ENCODE measurements at places on chromosomes 11 and 22. TPM values are rescaled to one million over a fixed set of nuclear protein-coding genes. Genes with fewer than 3 reads are reported as not detected.

The OR51B2 gene
- not detected for total RNA-seq

The TRIM6 gene
- total RNA-seq = 5.0 TPM

The SYT12 gene
- 0.56 TPM for total RNA-seq

DNA sequence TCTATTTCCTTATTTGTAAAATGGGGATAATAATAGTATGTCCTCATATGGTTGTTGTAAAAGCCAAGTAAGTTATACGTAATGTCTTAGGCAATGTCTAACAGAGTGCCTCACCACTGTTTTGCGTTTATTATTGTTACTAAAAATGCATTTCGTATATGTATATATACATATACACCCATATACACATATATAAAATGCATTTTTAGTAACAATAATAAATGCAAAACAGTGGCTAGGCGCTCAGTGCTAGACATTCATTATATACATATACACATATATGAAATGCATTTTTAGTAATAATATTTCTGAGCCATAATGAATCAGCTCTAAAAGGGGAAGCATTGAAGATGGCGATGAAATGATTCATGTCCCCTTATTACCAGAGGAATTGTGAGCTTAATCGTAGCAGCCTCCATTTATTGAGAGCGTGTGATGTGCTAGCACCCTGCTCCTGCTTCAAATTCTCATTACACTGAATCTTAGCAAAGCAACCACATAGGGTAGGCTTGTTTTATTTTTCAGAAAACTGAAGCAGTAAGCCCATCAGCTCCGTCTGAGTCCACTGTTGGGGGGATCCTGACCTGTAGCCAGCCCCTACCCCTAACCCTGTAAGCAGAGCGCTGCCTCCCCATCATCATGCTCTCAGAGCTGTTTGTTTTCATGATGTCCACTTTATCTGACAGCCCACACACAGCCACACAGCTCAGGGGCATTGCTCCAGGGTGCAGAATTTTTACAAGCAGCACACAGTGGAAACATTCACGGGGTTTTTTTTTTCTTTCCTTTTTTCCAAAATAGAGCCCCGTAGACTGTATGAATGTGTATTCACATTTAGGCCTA lies 97.1 kb upstream of the NAV2 start:
- DNase-seq = no peak

GRCh38 chr11:18064450-18065054 lies 18.5 kb upstream of the TPH1 start:
- no peak for DNase-seq

DNA sequence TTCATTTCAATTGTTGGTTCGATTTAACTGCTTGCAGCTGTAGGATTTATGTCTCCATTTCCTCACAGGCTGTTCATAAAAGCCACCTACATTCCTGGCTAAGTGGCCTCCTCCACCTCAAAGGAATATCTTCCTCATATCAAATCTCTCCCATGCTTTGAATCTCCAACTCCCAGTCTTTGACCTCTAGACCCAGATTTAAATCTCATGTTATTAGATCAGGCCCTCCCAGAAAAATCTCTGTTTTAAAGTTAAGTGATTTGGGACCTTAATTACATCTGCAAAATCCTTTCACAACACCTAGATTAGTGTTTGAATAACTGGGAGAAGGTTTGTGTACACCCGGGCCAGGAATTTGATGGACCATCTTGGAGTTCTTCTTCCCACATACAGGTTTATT lies 33.9 kb upstream of the POLA2 start:
- no peak for DNase-seq

GRCh38 chr11:64817476-64817875 lies 7.1 kb upstream of the MEN1 start:
- DNase-seq = no peak

DNA sequence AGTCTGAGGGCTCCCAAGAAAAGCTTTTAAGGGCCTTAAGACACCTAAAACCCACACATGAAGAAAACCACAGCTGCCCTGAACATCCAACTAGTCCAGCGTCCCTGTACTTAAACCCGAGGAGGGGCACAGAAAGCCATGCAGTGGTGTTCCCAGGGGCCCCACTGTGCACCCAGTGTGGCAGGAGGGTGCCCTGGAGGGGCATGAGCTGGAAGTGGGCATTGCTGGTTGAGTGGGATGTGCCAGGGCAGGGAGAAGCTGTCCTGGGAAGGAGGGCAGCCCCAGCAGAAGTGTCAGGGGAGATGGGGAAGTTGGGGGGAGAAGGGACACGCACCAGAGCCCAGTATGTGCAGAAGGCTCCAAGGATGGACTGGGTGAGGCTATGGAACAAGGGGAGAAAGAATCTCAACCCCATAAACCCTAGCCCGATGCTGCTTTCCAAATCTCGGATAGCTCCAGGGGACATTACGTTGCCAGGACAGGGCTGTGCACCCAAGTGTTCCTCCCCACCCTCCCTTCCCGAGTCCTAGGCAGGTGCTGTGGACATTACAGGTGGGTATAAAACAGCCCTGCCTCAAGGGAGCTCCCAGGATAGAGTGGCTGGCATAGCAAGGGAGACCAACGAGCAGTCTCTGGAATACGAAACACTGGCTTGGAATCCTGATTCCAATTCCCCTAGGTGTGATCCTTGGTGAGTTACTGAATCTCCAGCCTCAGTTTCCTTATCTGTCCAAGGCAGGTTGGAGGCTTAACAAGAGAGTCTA lies 44.2 kb downstream of the SHANK2 start:
- DNase-seq = no peak

DNA sequence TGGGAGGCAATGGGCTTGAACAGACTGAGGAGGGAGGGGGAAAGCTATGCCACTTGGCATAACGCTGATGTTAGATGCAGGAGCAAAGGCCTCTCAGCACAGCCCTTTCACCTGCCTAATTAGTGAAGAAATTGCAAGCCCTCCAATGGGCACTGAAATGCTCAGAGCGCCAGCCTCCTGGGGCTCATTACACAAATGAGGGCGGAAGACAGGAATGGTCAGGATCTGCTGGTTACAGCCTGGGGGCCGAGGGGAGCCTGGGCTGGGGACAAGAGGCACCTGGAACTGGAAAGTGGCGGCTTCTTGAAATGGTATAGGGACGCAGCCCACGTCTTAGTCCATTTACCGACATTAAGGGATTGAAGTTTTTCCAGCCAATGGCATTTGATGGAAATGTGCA lies 50.2 kb upstream of the PLET1 start:
- no peak for DNase-seq

DNA sequence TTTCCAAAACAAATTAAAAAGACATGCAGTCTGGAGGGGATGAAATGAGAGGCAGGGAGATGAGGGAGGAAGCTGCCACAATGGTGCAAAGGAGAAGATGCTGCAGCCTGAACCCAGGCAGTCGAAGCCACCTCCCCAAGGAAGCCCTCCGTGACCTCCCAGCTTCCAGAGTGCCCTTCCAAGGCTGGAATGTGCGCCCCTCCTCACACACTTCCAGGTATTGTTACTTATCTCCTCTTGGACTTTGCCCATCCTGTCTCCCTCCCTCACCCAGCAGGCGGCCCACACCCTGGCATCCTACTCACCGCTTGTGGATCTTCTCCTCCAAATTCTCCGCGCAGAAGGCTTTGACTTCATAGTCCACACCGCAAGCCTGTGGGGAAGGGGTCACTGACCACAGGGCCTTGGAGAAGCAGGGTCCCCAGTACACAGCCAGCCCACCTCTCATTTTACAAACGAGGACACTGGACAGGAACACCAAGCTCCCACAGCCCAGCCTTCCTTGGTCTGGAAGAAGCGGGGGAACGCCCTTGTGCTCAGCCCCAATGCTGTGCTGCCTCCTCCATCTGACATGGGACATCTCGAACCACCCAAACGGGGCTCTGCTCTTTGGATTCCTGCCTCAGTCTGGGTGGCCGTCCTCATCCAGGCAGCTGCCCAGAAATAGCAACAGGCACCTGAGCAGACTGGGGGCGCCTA lies 40.3 kb downstream of the TPBGL start:
- no peak for DNase-seq

DNA sequence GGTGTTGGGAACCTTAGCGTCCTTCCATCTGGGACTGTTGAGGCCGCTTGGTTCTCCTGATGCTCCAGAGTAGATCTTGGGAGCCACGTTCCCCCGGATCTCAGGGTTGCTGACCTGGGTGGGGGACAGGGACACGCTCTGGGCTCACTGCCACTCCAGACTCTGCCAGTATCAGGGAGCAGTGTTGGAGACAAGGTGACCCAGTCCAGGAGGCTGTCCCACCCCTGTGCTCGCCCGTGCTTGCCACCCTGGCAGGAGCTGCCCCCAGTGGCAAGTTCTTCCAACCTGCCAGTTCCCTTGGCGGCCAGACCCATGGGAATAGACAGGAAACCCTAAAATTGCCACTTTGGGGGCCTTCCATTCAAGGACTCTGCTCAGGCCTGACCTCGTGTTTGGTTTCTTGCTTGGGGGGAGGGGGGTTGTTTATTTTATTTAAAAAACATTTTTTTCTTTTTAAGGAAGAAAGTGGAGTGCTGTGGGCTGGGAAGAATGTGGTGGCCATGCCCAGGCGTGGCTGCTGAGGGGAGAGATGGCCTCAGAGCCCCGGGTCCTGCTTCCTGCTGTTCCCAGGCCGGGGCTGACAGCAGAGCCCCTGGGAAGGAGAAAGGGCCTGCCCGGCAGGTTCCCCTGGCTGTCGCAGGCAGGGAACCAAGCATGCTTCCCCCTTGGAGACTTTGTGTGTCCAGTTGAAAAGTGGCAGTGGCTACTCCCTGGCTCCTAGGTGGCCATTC lies 7.2 kb downstream of the GRK2 start:
- no peak for DNase-seq
